ENCODE measurements at places on chromosomes 4 and X. TPM values are rescaled to one million over a fixed set of nuclear protein-coding genes. Genes with fewer than 3 reads are reported as not detected.

Gene TCEAL3
- 11.4 TPM for polyA plus RNA-seq

Gene MCTS1
- 207 TPM for polyA plus RNA-seq

Gene TIMP1
- 170 TPM for polyA plus RNA-seq

Gene CCDC120
- 0.53 TPM for polyA plus RNA-seq

- DNase-seq, result no peak
Observed at GRCh38 chrX:119775517-119776238, 15.8 kb downstream of the RPL39 start.

GRCh38 chr4:124530464-124531077 lies 182.0 kb downstream of the ANKRD50 start:
- DNase-seq, result no peak

DNA sequence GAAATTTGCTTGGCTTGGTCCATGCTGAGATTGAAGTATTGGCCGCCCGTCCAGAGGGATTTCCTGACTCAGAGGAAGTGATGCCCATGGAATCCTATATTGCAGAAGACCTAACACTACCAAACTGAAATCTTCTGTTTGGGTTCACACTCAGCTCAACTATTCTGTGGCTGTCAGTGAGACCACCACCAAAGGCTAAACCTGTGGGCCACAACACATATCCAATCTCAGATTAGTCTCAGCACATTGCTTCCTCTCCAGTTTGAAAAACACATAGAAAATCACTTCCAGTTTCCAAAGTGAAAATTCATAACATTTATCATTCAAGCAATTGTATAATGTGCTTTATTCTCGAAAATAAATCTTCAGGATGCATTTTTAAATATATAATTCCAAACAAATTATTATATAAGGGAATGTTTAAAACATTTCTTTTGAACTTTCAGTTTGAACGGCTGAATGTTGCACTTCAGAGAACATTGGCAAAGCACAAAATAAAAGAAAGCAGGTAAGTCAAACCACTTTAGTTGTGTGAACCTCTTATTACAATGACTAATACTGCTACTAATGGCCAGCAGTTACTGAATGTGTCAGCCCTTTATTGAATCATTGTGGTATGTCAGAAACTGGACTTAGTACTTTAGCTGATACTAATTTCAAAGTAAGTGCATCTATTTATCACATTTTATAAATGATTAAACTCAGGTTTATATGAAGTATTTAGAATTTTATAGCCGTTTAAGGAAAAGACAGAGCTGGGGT lies 37.0 kb downstream of the GUCY1A1 start:
- peak; percentile 21 for DNase-seq

DNA sequence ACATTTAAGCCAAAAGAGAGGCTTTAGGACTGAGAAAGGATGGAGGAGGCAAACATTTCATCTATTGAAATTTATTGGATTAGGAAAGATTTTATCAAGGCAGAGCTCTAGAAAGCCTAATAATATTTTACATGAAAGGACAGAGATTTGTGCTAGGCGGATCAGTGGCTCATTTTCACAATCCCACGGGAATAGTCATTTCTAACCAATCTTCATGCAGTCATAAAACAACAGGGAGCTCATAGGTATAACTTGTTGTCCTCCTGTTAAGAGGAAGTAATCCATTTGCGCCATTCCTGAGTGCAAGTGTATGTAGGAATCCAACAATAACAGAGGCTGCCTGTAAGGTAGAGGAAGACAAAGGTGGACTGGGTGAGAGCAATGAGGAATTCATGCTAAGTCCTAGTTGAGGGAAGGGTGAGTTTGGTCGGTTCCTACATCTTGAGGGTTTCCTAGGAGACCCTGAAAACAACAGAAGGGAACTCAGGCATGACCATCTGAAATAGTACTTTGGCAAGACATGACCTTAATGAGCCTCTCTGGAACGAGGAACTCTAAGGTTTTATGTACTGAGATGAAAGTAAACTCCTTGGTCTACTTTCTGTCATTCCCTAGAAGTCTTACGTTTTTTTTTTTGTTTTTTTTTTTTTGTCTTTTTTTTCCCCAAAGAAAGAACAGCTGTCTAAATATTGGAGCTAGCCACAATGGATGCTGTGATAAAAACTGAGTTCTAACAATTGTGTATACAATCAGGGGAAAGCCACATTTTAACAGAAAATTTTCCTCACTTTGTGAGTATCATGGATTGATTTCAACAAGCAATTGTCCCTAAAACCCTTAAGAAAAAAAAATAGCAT lies 89.7 kb downstream of the GEMIN8 start:
- DNase-seq, result no peak

- no peak for DNase-seq
Observed at GRCh38 chr4:103136671-103137445, 37.2 kb upstream of the BDH2 start.

GRCh38 chr4:108149588-108150380 lies 18.9 kb downstream of the LEF1 start:
- no peak for DNase-seq

- DNase-seq, result no peak
Observed at GRCh38 chr4:37068580-37068979, 176.0 kb upstream of the NWD2 start.

GRCh38 chr4:3436798-3437581 lies 4.8 kb upstream of the HGFAC start:
- DNase-seq, result peak; percentile 4
